ENCODE measurements at places on chromosomes 1 and 21.

DNA sequence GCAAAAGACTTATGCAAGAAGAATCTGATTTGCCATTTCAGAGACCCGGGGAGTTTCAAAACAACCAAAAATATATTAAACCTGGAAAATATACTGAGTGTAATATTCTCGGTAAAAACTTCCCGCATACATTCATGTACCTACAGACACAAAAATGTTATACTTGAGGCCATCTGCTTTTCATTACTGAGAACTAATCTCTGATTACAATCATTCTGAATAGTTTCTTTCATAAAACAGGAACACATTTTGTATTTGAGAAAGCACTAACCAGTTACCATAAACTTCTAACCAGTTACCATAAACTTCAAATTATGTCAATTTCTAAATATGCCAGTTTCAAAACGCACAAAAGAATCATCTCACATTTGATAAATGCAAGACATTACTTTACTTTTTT, 7.8 kb downstream of the ZNHIT6 start:
- DNase-seq = no peak

- DNase-seq = no peak
Measured at GRCh38 chr1:50974618-50974935, 4.5 kb downstream of the CDKN2C start.

DNA sequence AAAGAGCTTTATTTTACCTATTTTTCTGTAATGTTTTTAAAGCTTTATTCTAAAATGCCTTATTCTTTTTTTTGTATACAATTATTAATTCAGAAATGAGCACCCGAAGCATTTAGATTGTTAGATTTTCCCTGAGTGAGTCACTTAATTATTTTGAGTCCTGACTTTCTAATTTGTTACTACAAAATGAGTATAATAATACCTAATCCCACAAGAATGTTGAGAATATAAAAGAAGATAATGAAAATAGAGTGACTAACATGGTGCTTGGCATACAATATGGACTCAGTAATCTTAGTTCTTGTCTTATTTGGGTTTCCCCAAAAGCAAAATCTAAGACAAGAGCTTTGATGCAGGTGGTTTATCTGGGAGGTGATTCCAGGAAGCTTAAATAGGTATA, 142.2 kb downstream of the LHX8 start:
- no peak for DNase-seq

DNA sequence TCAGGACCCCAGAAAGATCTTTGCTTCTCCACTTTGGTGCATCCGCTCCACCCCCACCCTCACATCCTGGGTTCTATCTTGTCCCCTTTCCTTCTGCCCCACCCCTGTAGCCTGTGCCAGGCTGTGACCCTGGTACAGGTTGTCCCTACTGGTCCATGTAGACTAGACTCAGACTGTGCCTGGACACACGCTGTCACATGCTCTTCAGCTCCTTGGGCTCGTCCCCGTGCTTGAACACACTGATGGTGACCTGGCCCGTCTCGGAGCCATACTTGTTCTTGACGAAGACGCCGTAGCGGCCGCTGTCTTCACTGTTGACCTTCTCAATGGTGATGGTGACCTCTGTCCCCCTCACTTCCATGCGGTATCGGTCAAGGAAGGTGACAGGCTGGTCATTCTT, 54.8 kb downstream of the MYOM3 start:
- no peak for DNase-seq

DNA sequence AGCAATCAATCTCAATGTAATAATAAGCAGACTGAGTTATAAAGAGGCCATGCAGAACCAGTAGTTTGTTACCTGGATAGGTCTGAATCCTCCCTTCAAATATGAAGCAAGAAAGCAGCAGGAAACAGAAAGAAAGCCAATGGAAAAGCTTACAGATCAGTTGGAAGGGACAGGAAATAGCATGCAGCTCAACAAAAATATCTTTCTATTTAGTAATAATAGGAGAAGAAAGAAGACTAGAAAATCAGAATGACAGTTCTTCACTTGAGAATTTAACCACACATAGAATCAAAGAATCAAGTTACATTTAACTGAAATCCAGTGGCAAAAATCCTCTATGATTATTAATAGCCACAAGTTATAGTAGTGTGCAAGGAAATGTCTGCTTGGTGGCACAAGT, 194.4 kb downstream of the EIF4G3 start:
- no peak for DNase-seq

- no peak for DNase-seq
Measured at GRCh38 chr1:3336641-3337630, 117.5 kb upstream of the ARHGEF16 start.

DNA sequence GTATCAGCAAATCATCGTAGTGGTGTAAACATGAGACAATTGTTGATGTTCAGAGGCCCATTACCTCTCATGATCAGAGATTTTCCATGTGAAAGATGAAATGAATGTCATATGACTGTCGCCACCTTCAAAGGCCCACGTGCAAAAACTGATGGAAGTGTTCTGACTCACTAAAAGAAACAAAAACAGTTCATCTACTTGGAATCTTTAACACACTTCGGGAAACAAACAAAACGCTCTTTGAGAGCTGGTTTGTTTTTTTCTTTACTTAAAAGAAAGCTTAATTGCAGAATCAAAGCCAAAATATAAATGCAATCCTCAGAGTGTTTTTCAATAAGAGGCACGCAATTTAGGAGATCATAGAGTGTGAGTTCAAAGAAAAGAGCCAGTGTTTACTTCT, 100.8 kb downstream of the PLPPR4 start:
- DNase-seq = no peak

GRCh38 chr1:226373376-226373775, 34.5 kb downstream of the PARP1 start:
- no peak for DNase-seq

DNA sequence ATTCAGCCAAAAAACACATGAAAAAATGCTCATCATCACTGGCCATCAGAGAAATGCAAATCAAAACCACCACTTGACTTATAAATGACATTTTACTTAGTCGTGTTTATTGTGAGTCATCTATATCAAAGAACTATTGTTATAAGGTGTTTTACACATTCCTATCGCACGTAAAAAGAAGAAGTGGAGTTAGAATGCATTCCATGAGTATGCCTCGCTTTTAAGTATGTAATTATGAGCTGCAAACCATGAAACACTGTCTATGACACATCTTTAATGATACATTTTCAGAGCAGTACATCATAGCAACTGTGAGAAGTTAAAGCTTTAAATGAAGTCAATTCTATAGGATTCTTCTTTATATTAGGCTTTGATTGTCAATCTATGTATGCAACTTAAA, 614.3 kb upstream of the ADAMTS5 start:
- no peak for DNase-seq

DNA sequence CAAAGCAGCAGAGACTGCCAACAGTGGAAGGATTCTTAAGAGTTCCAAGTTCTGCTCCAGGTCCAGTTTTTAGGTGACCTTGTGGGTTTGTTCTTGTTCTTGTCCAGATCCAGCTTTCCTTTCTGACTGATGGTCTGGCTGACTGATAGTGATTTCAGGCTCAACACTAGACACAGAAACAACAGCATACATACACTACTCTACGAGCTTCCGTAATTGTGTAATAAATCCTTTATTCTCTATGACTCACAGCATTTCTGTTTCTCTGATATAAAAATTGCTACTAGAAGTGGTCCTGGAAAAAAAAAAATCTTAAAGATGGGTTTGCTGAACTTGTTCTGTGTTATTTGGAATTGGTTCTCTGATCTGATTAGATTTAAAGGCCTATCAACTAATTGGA, 62.2 kb upstream of the PTCH2 start:
- no peak for DNase-seq

DNA sequence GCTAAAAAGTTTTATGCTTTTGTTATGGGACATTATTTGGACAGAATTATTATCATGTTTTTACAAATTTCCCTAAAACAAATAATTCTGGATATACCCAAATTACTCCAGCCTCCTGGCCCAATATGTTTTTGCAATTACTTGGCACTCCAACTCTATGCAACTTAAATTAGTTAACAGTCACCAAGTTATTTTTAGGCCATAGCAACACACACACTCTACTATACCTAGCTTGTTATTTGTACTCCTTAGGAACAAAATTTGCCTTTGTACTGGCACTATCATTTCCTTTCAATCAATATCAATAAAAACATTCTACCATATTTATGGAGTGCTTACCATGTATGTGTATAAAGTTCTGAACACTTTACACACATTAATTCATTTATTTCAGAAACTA, 7.7 kb downstream of the DUSP10 start:
- no peak for DNase-seq

GRCh38 chr21:23936224-23936623, 1671.1 kb downstream of the MRPL39 start:
- DNase-seq = no peak

GRCh38 chr1:9691108-9691445, 39.5 kb downstream of the PIK3CD start:
- DNase-seq = no peak

GRCh38 chr1:67888216-67889106, 55.2 kb upstream of the GNG12 start:
- no peak for DNase-seq

DNA sequence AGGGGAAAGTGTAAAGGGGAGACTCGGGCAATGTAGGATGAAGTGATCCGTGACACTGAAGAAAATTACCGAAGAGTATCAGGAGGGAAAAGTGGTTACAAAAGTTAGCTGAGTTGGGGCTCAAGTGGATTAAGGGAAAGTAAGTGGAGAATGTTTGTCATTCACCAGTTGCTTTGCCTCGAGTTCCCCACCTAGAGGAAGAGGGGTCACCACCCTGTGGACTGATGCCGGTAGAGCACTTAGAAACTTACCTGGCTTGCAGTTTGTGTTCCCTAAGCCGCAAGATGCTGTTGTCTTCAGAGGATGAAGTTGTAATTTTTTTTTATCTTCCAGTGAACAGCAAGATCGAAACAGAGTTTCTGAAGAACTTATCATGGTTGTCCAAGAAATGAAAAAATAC, 1.0 kb downstream of the PER3 start:
- DNase-seq = no peak

GRCh38 chr1:47558601-47559593, 121.1 kb downstream of the FOXD2 start:
- DNase-seq = no peak

- no peak for DNase-seq
Measured at GRCh38 chr1:36783475-36783874, 250.8 kb downstream of the GRIK3 start.

GRCh38 chr21:38396325-38396724, 102.0 kb downstream of the ERG start:
- DNase-seq = no peak

GRCh38 chr1:228194921-228195812, 12.7 kb upstream of the OBSCN start:
- DNase-seq = no peak

- DNase-seq = no peak
Measured at GRCh38 chr1:48261881-48262400, 39.4 kb downstream of the SLC5A9 start.

DNA sequence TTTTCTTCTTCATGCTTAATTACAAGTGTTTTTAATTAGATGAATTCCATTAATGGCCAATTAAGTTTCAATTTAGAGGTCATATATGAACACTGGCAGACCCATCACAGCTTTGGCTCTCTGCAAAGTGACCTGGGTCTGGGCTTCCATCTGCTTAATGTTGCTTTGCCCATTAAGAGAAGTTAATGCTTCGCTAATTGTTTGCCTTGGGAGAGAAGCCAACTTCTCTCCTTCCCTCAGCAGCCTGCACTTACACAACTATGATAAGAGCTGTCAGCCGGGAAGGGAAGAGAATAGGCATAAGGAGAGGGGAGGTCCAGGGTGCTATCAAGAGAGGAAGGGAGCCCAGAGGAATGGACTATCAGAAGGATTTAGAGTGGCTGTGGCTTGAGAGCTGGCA, 29.0 kb upstream of the CCDC190 start:
- no peak for DNase-seq

- DNase-seq = no peak
Measured at GRCh38 chr1:19885821-19886220, 3.6 kb downstream of the OTUD3 start.

- DNase-seq = no peak
Measured at GRCh38 chr1:35615440-35615839, 25.9 kb downstream of the PSMB2 start.

DNA sequence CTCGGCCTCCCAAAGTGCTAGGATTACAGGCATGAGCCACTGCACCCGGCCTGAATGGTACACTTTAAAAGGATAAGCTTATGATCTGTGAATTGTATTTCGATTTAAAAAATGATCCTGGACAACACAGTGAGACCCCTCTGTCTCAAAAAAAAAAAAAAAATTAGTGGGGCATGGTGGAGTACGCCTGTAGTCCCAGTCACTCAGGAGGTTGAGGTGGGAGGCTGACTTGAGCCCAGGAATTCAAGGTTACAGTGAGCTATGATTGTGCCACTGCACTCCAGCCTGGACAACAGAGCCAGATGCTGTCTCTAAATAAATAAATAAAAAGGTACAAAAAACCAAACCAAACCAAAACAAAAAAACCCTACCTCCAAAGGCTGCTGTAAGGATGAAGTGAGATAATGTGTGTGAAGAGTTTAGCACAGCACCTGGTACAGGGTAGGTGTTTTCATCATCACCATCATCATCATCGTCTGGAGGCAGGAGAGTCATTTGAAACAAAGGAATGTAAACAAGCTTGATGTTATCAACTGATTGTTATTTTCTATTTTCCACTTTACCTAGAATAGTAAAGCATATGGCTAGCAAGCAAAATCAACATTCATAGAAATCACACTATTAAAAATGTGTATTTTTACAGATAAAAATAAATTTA, 22.5 kb upstream of the HTR1D start:
- DNase-seq = no peak

DNA sequence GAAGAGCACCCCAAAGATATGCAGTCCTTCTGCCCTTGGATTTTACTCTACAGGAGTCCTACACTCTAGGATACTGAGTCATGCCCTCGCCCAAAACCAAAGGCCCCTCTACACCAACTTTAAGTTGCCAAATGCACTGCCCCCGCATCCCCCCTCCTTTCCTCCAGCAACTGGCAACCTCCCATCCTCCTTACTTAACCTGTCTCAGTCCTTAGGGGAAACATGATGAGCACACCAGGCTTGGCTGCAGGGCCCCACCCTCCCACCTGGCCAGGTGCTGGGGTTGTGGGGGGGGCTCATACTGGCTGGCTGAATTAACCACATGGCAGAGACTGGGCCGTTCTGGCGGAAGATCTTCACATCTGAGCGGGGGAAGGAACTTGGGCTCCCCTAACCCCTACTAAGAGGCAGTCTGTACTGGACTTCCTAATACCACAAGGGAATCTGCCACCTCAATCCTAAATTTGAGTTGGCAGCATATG, 1.2 kb downstream of the HDGF start:
- peak; percentile 25 for DNase-seq

GRCh38 chr1:90835661-90836344, 118.7 kb upstream of the BARHL2 start:
- no peak for DNase-seq

DNA sequence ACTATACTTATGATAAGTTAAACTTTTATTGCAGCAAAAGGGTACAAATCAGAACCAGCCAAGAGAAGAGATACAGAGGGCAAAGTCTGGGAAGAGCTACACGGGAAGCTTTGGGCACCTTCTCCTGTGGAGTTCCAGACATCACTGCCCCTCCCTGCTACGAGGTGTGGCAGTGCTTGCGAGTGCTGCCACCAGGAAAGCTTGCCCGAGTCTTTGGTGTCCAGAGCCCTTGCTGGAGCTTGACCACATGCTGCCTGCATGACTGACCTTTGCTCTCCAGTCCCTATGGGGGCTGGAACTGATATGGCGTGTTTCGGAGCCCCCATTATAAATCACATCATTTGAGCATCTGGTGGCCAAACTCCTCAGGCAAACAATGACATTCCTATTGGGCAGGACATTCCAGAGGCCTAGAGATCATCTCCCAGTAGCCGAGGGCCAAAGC, 23.4 kb downstream of the PLEKHO1 start:
- no peak for DNase-seq

Data from activated CD4-positive, alpha-beta T cell treated with anti-CD3 and anti-CD28 coated beads, Interleukin-2, amount 50 U/mL, for 24 hours (primary cell).